ENCODE measurements at places on chromosomes 6 and 20.

DNA sequence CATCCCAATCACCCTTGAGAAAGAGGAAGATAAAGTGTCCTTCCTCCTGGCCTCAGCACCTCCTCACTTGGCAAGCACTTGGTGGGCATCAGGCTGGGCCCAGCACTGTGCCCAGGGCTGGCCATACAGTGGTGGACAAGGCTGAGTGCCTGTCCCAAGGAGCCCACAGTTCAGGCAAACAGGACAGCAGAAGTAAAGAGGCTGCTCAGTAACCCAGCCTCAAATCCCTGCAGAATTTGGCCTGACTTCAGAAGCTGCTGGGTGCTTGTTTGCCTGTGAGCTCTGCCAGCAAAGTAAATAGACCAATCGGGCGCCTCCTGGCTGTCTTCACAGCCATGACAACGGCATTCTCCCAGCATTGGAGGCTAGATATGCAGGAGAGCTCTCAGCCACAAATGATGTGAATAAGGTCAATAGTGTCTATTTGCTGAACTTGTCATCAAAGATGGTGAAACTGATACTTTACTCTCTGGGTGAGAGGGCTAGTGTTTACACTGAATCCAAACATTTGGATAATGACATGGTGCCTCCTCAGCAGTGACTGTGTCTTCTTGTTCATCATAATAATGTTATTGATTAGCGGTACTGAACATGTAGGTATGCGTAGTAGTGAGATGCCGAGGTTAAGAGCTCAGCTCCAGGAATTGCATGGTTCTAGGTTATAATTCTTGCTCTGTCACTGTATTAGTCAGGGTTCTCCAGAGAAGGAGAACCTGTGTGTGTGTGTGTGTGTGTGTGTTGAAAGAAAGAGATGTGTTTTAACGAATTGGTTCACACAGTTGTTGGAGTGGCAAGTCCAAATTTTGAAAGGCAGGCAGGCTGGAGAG is 36.9 kb upstream of the FANCE start:
- no peak for DNase-seq

DNA sequence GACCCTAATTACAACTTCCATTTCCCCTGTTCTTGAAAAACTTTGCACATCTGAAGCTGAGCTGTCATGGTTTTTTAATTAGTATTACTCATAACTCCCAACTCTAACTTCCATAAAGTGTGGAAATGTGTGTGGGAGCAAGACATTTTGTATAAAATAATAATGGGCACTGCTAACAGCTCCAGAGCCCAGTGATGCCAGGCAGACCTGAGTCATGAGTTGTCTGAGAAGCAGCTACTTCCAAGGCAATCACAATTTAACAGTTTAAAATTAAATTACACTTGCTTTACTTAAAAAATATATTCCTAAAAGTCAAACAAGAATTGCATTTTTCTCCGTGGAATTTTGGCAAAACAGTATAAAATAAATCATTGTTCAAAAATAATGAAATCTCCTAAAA is 6.4 kb downstream of the SLC2A12 start:
- no peak for DNase-seq

- DNase-seq = no peak
Measured at GRCh38 chr20:19017104-19017690, 195.2 kb upstream of the SLC24A3 start.

DNA sequence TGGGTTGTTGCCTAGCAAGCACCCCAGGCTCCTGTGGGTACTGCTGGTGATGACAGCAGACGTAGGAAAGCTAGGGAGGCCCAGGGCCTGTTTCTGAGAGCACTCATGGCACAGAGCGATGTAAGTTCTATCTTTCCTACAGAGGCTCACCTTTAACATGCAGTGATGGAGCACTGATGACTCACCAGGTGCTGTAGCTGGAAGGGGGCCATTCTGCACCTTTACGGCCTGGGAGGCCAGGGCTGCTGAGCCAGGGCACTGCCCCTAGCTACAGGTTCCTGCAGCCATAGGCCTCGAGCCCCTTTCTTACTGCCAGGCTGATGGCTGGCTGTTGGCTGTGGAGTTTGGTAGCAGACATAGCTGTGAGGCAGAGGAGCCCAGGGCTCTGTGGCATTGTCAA is 31.1 kb upstream of the GPR6 start:
- DNase-seq = no peak

DNA sequence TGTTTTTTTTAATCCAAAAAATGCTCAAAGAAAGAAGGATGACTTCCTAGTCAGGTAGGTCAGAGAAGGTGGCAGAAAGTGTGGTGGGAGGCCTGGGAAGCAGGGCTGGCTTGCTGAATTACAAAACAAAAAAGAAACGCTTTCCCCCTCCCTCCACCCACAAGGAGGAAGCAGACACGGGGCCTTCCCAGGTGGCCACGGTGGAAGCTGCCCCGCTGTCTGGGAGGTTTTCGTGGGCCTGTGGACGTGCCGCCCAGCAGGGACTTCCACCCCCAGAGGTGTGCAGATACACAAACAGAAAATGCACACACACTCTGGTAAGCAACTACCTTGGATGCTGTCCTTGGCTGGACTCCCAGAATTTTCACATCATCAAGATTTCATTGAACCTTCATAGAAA is 198.2 kb upstream of the CDH4 start:
- no peak for DNase-seq

DNA sequence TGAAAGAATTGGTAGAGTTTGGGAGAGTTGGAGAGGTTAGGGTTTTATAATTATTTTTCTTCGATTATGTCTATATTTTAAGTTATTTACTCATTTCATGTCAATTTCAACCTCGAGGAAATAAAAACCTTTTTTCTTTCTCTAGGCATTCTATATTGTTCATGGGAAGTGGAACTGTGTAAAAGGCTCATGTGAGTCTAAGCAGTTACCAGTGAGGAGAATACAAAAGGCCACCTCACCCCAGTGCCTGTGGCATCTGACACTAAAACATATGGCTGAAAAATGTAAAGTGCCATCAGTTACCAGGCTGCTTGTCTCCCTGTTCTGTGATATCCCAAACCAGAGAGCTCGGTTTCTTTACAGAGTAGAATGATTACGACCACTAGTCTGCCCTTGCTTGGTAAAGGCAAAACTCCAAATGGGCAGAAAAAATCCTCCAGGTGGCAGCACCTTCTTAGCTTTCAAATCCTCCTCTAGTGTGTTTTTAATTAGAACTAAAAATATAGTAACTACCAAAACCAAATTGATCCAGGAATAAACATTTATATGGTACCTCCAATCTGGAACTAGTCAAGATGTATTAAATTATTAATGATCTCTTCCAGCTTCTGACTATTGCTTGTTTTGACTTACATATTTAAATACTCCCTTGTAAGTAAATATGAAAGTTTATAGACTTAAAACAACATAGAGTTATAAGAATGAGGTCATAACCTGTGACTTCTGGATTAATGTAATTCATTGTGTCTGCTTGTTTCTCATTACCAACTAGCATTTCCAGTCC is 122.6 kb upstream of the MCHR2 start:
- peak; percentile 47 for DNase-seq

GRCh38 chr6:34859951-34860350 is 27.9 kb downstream of the TAF11 start:
- DNase-seq = no peak

- no peak for DNase-seq
Measured at GRCh38 chr6:52394251-52394666, 25.9 kb upstream of the EFHC1 start.

GRCh38 chr20:25193843-25194242 is 1.7 kb upstream of the ENTPD6 start:
- no peak for DNase-seq

DNA sequence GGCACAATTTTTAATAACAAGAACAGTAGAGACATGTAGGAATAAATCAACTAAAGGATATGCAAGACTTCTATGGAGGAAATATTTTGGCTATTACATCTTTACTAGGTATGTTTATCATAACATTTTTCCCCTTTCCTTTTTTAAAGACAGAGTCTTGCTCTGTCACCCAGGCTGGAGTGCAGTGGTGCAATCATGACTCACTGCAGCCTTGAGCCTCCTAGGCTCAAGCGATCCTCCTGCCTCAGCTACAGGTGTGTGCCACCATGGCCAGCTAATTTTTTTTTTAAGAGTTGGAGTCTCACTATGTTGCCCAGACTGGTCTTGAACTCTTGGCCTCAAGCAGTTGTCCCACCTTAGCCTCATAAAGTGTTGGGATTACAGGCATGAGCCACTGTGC is 37.0 kb downstream of the AKAP7 start:
- DNase-seq = no peak

GRCh38 chr6:1957746-1958145 is 287.7 kb downstream of the GMDS start:
- DNase-seq = no peak

- DNase-seq = no peak
Measured at GRCh38 chr20:60926831-60927230, 325.2 kb upstream of the CDH4 start.

DNA sequence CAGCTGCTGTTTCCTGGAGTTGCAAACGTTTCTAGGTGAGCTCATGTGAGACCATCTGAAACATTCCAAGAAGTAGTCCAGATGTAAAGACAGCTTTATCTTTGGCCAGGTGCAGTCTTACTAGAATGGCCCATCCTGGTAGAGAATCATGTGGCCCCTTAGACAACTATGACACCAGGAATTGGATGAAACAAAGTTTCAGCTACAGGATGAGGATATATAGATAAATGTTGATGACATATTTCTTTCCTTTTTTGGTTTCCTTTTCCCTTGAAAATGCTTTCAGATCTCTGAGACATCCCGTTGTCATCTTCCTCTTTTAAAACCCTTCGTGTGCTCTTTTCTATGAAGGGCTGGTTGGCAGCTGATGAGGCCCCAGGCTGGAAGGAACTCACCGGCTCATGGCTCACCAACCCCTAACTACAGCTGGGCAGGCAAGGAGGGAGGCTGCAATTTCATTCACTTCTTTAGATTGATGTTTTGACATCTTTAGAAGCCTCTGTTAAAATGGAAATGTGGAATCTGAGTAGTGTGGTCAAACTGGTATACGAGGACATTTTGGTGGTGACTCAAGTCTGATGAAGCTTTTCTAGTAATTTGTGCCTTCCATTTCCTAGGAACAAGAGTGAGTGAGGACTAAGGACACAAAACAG is 167.9 kb upstream of the TNFAIP3 start:
- no peak for DNase-seq

GRCh38 chr6:10831609-10832008 is 6.7 kb downstream of the MAK start:
- no peak for DNase-seq

DNA sequence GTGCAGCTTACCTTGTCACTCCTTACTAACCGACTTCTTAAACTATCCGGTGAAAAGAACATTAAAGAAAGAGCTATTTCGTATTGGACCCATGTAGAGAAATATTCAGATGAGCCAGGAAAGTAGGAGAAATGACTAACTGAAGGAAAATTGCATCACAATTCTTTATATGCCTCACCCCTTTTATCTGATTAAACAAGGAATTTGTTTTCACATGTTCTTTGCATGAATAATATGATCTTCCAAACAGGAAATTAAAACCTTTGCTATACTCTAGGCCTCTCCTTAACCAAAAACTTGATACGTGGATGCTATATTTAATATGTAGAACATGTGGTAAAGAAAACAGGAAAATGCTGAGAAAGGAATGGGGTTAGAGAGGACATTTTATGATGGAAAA is 41.9 kb upstream of the LRRC1 start:
- no peak for DNase-seq

DNA sequence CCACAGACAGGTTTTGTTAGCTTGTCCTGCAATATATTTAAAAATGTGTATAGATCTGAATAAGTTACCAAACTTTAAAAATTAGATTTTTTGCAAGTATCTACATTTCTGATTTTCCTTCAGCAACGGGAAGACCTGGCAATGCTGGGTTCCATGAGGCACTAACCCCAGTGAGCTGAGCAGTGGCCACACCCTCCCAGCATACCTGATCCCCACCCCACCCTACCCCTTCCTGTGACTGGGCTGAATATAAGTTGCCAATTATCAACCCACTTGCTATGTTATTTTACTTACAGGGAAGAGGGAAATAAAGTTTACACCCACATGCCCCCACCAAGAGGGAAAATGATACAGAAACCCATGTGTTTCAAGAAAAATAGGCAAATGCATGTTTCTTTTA is 70.3 kb upstream of the RALGAPA2 start:
- no peak for DNase-seq

- no peak for DNase-seq
Measured at GRCh38 chr6:56292505-56293181, 45.3 kb upstream of the COL21A1 start.

DNA sequence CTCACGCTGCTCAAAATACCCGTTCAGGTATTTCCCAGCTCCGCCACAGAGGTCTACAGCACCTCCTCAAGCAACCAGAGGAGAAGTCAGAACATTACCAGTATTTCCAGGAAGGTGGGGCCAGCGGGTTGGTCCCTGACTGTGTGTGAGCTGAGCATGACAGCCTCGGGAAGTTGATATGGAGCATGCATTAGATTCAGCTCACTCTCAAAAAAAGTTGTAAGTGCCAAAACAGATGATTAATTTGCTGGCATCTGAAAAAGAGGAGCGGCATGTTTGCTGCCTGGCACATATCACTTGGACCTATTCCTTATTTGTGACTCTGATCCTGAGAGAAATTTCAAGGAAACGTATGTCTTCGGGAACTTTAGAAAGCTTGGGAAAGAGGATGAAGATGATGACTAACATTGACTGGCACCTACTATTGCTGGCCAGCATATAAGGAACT is 32.3 kb downstream of the ELOVL2 start:
- DNase-seq = no peak

- DNase-seq = no peak
Measured at GRCh38 chr6:82385102-82385501, 21.5 kb downstream of the TPBG start.

GRCh38 chr6:72589096-72589495 is 32.8 kb upstream of the KCNQ5 start:
- DNase-seq = no peak

- no peak for DNase-seq
Measured at GRCh38 chr6:139369068-139369467, 5.4 kb downstream of the CITED2 start.

GRCh38 chr20:33465481-33466302 is 22.1 kb upstream of the SNTA1 start:
- DNase-seq = no peak

- no peak for DNase-seq
Measured at GRCh38 chr20:59016795-59017492, 2.3 kb upstream of the TUBB1 start.

GRCh38 chr6:10316373-10316721 is 98.5 kb downstream of the TFAP2A start:
- peak; percentile 69 for DNase-seq

GRCh38 chr6:115969207-115969929 is 91.3 kb downstream of the FRK start:
- DNase-seq = no peak

DNA sequence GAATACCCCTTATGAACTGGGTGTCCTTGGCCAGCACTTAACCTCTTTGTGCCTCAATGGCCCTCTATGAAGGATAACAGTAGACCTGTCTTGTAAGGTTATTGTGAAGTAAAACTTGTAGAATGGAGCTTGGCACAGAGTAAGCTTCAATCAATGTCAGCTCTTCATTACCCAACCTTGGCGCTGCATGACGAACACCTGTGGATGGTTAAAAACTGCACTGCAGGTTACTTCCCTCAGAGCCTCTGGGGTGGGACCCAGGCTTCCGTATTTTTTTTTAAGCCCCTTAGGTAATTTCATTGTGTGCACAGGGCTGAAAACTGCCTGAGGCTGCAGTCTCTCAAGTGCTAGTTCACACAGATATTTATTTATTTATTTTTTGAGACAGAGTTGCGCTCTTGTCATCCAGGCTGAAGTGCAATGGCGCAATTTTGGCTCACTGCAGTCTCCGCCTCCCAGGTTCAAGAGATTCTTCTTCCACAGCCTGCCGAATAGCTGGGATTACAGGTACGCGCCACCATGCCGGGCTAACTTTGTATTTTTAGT is 42.8 kb upstream of the SLC23A2 start:
- no peak for DNase-seq

Data from mesothelial cell of epicardium (in vitro differentiated cells).